ENCODE measurements at places on chromosomes 13 and 19. TPM values are rescaled to one million over a fixed set of nuclear protein-coding genes. Genes with fewer than 3 reads are reported as not detected.

Gene IFNL1
- total RNA-seq = not detected

Gene HSH2D
- 2.6 TPM for total RNA-seq

Gene LAIR1
- 13.8 TPM for total RNA-seq

Gene KCNK6
- total RNA-seq = 2.9 TPM

Gene SLC25A23
- total RNA-seq = 59.8 TPM

Gene ZNF491
- 3.8 TPM for total RNA-seq

Gene FCER2
- total RNA-seq = 0.23 TPM

Gene KLF5
- total RNA-seq = 13.9 TPM

Gene STOML3
- total RNA-seq = not detected

Gene GARIN5A
- total RNA-seq = 4.4 TPM

Gene OR7D2
- total RNA-seq = 0.12 TPM

Gene LYPD5
- total RNA-seq = 0.99 TPM

Gene KLK13
- 0.35 TPM for total RNA-seq

Gene TIMM50
- 43.8 TPM for total RNA-seq

Gene CDC34
- 72.5 TPM for total RNA-seq

Gene SBK3
- total RNA-seq = not detected

Gene C19orf85
- total RNA-seq = not detected

Gene KCNN4
- 3.7 TPM for total RNA-seq

Gene PEAK3
- total RNA-seq = 0.47 TPM

Gene RGS9BP
- total RNA-seq = 1.9 TPM

Gene OR2Z1
- total RNA-seq = not detected

Gene SLC10A2
- total RNA-seq = 0.12 TPM

Gene HNRNPA1L2
- 3.7 TPM for total RNA-seq

Gene OXGR1
- 2.1 TPM for total RNA-seq

Gene ZNF709
- total RNA-seq = 13.7 TPM

Gene MYPOP
- 3.8 TPM for total RNA-seq

Gene FAM216B
- not detected for total RNA-seq

Gene NCLN
- 27.7 TPM for total RNA-seq

Gene ARRDC2
- total RNA-seq = 16.6 TPM

Measured in metanephros (tissue), 2 donors.